ENCODE measurements at places on chromosomes 11 and 22.

DNA sequence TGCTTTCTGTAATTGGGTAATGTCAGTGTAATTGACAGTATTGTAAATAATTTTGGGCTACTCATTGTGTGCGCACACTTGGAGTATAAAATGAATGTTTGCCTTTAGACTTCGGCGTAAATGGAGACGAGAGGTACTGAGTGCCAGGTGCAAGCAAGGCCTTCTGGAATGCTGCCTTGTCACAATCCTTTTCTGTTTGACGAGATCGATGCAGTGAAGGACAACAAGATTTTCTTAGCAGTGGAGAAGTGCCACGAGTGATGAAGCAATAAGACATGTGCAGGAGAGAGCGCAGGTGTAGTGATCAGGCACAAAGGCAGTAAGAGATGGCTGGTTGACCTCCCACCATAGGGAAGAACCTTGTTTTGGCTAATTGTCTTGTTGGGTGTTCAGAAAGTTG lies 67.5 kb downstream of the DDX10 start:
- no peak for DNase-seq

DNA sequence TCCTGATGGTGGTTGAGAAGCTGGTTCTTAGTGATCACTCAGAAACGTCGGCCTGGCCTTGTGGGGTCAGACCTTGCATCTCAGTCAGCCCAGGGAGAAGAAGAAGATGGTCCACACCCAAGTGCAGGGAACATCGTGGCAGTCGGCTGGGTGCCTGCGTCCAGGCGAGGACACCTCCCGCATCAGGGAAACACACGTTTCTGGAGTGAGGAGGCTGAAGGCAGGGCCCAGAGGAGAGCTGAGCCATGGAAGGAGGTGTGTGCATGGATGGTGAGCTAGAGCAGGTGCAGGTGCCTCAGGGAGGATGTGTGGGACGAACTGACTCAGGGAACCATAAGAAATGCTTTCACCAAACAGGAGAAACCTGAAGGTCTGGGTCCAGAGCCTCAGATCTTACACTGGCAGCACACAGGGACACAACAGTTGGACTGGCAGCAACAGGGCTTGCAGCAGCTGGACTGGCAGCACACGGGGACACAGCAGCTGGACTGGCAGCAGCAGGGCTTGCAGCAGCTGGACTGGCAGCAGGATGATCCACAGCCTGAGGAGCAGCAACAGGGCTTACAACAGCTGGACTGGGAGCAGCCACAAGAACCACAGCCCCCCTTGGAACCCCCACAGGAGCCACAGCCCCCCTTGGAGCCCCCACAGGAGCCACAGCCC lies 632 bp downstream of the KRTAP5-2 start:
- no peak for DNase-seq

DNA sequence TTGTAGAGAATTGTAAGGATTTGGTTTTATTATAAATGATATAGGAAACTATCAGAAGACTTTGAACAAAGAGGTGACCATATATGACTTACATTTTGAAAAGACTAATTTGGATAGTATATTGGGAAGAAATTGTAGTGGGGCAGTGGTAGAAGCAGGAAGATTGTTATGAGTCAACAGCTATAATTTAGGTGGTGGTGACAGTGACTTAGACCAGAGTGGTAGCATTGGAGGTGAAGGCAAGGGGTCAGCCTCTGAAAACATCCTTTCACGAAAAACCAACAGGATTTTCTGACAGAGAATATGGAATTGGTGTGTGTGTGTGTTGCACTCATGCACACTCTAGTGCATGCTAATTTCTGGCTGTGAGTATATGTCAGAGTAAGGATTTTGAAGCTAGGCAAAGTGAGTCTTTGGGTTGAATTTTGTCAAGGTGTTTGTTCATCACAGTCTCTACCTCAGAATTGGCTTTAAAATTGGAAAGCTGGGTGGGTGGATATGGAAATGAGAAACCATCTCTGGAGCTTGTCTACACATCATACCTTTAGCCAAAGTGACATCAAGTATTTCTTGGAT lies 8.2 kb upstream of the HBE1 start:
- no peak for DNase-seq

GRCh38 chr22:44947049-44947448 lies 62.8 kb downstream of the PHF21B start:
- DNase-seq: no peak

DNA sequence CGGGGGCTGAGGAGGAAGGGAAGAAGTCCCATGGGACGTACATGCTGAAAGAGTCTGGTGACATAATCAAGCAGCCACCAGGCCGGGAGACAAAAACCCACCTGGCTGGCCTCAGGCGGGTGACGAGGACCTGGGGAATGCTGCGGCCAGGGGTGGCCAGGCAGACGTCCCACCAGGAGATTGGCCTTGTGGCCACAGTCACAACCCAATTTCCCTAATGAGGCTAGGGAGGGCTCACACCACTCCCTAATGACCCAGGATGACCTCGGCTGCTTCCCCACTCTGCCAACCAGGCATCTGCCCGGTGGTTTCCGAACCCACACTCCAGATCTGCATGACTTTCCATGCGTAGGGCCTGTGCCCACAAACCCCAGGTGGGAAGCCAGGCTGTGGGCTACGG lies 66.9 kb downstream of the SCUBE1 start:
- DNase-seq: no peak

DNA sequence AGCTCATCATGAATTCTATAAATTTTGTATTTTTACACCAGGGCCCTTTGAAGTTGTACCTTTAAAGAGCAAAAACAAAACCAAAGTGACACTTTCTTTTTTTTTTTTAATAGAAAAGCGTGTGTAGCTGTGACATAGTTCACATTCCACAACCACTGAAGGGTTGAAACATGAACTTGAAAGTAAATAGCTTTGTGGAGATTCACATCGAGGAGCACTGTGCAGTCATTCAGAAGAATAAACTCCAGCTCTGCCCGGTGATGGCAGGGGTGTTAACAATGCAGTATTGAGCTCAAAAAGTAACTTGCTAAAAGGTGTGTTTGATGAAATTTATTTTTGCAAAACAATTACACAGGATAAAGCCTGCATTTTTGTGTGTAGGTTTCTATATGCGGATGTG lies 1166.2 kb downstream of the TBC1D22A start:
- no peak for DNase-seq

DNA sequence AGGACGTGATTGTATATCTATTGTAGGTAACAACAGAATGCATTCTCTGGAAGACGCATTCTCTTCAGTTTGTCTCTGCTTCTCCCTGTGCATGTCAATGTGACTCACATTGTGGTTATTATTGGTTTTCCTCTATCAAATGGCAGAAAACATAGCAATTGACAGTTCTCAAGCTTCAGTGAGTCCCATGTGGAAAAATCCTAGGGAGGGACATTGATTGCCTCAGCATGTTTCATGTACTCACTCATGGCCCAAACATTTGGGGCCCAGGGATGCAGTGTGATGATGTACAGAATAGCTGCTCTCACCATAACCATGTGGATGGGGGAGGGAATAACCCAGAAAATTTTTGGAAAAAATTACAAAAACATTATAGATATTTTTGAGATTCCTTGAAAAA lies 9.3 kb upstream of the ARL14EP start:
- no peak for DNase-seq

DNA sequence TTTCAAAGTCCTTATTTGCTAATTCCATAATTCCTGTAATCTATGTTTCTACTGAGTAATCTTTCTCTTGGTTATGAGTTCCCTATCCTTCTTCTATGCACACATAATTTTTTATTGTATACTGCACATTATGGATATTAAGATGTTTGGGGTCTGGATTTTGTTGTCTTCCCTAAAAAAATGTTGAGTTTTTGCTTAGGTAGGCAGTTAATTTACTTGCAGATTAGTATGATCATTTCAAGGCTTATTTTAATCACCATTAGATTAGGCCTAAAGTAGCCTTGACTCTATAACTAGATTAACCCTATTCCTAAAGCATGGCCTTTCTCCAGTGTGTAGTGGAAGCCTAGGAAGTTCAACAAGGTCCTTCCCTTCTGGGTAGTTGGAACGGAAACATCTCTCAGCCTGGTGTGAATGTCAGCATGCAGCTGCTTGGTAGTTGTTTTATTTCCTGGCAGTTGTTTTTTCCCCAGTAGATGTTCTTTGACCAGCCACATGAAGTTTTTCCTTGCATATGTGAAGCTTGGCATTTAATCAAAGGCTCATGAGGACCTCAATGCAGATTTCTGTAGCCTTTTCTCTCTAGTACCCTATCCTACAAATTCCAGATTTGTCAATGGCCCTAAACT lies 419.3 kb upstream of the NARS2 start:
- DNase-seq: no peak

- DNase-seq: no peak
Observed at GRCh38 chr11:55854704-55855103, 16.2 kb downstream of the OR5D16 start.

DNA sequence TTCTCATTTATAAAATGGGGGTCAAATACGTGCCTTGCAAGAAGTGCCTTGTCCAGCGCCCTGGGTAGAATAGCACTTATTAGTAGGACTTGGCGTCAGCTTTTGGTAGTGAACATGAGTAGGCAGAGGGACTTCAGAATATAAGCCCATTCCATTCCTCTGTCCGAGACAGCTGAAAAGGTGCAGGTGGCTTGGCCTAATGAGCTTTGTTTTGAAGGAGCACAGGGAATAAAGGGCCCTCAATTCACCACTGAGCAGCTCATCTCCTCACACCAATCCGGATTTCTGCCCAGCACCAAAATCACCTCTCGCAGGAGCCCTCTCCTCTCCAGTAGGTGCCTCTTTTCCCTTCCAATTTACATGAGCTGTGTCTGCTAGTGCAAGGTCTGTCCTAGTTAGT lies 91.2 kb downstream of the DSCAML1 start:
- DNase-seq: no peak

GRCh38 chr22:34784056-34784455 lies 281.9 kb upstream of the ISX start:
- DNase-seq: no peak

GRCh38 chr22:49733631-49734030 lies 94.0 kb downstream of the BRD1 start:
- DNase-seq: no peak

DNA sequence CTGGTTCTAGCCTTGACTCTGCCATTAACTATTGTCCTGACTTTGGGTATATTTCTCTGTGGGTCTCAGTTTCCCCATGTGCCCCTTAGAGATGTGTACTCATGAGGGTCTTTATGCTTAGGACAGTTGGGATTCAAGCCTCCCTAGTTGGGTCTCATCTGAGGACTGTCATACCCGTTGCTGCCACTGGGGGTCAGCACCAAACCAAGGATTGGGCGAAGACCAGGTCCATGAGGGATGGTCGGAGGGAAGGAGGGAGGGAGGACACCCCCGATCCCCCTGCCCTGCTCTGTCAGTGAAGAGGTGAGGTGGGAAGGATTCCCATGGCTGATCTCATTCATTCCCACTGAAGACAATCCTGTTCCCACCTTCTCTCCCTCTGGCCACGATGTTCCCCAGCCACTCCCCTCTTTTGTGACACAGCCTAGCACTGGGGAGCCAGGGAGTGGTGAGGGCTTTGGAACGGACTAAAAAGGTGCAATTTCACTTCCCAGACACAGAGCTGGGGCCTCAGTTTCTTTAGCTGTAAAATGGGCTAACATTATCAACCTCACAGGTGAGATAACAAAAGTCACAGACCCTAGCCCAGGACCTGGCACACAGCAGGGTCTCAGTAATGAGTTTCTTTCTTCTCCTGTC lies 12.4 kb upstream of the KLHL35 start:
- DNase-seq: peak; percentile 21

GRCh38 chr11:1532014-1532586 lies 40.0 kb downstream of the DUSP8 start:
- no peak for DNase-seq

DNA sequence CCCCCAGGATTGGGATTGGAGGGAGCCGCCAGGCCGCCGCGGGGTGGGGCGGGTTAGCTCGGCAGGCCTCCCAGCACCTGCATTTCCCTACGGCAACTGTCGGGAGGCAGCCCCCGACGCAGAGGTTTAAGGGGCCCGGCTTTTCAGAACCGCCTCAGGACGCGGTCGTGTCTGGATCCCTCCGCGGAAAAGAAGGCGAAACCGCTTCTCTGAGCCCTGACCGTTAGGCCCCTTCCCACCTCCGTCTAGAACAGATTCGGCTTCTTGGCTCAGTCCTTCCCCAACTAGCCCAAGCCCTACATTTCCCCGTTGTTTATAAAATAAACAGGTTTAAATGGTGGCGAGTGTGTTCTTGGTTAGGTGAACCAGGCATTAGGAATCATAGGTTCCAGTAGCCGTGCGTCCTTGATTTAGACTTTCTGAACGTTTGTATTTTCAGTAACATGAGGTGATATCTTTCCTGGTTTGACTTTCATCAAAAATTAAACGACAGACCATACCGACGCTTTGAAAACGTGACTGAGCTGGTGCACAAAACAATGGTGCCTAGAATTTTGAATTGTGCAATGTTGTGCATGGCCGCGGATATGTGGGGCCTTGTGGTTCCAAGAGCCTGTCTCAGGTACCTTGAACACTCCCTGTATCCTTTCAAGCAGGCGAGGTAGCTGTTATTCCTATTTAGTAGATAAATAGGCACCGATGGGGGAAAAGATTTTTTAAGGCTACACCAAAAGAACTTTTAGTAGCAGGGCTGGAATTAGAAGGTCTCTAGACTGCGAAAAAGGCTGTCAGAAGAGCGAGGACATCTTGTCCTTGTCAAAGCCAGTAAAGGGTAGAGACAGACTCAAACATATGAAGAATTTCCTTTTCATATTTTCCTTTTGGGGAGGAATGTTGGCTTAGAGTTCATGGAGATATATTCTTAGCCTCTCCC lies 1.2 kb upstream of the HSPA8 start:
- DNase-seq: no peak

GRCh38 chr11:27280140-27280539 lies 82.9 kb downstream of the CCDC34 start:
- DNase-seq: no peak

- DNase-seq: no peak
Observed at GRCh38 chr22:37199760-37200108, 11.7 kb upstream of the C1QTNF6 start.

DNA sequence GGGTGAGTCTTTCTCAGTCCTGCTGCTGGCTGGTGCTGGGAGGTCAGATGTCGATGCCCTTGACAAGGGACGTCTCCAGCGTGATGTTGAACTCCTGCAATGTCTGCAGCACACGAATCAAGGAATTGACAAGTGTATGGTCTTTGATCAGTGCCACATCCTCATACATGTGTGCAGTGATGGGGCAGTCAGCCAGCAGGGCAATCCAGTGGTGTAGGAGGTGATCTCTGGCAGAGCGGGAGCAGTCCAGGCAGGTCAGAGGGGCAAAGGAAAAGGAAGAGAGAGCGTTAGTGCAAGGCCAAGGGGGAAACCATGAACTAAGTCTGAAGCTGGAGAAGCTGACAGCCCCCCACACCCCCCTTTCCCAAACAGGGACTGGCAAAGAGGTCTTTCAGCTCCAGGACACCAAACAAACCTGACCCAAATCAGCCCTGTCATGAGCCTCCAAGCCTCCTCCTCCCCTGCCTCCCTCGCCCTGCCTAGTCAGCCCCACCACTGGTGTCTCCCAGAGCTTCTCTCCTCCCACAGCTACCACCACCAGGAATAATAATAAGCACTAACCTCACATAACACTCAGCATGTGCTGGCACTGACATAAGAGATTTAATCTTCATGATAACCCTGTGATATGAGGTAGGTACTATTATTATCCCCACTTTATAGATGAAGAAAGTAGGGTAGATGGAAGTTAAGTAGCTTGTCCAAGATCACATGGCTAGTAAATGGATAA lies 48.4 kb upstream of the SCUBE2 start:
- no peak for DNase-seq

All from T1000 (cell line).